Activated T-cell treated with anti-CD3 and anti-CD28 coated beads for 1 hour (primary cell): ENCODE measurements at places on chromosomes 12 and 14.
A peak's percentile ranks its signal among the peaks of the same experiment; 100 is the strongest.

DNA sequence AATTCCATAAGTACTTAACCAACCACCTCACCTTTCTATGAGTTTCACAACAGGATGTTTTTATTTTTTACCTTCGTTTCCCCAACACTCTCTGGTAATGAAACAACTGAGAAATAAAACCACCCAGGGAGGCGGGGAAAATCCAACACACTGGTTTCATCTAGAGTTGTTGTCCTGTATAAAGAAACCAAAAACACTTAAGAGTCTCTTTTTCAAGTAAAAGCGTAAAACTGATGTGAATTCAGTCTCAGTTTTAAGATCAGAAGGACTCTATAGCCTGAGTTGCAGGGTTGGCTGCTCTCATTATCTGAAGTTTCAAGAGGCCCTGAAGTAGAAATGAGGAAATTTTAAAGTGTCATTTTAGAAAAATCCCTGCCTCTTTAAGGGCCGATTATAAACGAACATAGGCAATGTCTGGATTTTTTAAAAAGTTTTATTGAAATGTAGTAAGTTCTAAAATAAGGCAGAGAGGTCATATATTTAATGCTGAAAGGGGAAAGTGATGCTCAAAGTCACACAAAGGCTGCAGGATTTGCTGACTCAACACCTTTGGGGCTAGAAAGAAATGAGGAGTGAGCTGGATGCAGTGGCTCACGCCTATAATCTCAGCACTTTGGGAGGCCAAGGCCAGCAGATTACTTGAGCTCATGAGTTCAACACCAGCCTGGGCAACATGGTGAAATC lies 27.2 kb downstream of the HIGD1C start:
- no peak for DNase-seq

DNA sequence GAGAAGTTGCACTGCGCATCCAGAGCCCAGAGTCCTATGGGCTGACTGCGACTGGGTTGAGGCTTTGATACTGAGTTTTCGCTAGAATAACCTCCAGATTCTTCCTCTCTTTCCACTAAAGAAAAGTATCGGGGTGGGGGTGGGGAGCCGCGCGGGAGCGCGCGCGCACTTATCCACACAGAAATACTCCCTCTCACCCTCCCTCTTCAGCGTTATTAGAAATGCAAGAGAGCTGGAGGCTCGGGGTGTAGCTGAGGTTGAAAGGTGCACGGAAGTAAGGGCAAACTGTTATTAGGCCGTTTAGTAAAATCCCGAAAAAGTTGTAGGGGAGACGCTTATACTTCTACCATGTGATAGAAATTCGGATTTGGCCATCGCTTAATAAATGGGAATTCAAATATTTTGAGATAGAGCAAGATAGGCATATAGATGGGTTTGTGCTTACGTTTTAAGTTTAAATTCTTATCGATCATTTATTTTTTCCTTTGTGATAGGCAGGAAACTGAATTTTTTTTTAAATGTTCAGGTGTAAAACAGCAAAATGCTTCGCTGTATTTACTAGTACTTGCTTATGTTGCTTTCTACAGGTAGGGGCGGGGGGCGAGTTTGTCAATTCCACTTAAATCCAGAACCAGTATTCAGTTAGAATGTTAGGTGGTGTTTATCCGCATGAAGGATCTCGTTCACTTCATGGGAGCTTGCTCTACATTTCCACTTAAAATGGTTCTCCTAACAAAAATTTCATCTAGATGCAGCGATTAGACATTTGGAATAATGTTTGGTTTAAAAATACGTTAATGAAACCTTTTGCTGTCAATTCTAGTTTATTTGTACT lies 1.1 kb downstream of the ARHGAP5 start:
- DNase-seq = peak; percentile 9

GRCh38 chr14:96582995-96583394 lies 80.8 kb downstream of the PAPOLA start:
- no peak for DNase-seq

GRCh38 chr14:93957333-93957710 lies 19.0 kb downstream of the ASB2 start:
- DNase-seq = no peak
